H9 (cell line): ENCODE measurements at places on chromosomes 5 and 9.

GRCh38 chr5:89930591-89931392 is 478.8 kb downstream of the CETN3 start:
- DNase-seq = no peak

DNA sequence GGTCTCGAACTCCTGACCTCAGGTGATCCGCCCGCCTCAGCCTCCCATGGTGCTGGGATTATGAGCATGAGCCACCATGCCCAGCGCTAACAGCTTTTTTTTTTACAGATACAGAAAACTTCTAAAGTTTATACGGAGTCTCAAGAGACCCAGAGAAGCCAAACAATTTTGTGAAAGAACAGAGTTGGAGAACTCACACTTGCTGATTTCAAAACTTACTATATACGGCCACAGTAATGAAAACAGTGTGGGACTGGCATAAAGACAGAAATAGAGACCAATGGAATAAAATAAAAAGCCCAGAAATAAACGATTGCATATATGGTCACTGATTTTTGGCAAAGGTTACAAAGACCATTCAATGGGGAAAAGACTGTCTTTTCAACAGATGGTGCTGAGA is 85.6 kb upstream of the CACNA1B start:
- no peak for DNase-seq

GRCh38 chr9:108052431-108053080 is 563.0 kb upstream of the KLF4 start:
- no peak for DNase-seq

GRCh38 chr5:9188131-9188530 is 357.7 kb downstream of the SEMA5A start:
- DNase-seq = no peak

GRCh38 chr5:37816883-37817282 is 23.0 kb downstream of the GDNF start:
- DNase-seq = no peak

DNA sequence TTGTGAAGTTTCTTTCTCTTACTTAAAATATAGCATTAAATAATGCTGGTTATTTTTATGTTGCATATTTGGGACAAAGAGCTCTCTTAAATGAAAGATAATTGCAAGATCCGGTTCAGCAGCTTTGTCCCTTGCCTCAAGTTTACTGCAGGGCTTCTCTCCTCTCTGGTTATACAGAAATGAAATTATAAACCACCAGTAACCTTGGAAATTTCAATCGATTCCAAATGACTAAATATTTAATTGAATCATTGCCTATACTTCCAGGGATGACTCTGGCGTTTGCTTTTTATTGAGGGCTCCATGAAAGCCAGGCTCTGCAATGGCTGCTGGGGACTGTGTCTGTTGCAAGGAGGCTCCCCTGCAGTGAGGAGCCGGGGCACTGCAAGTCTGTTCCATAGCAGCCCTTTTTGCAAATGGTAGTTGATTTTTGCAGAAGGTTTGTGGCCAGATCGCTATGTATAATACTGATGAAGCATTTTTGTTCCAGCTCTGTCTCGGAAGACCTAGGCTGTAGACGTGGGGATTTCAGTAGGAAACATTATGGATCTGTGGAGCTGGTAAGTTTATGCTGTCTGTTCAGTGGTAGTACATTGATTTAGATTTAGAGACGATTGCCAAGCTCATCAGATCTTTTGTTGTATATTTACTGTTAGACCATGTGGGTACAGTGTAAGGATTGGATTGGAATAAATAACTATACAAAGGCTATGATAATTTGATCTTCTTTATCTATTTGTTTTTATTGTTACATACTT is at the start of gene GARNL3:
Gene GARNL3 (plus strand): TSS at position 313 of the 758 bp plus-strand sequence. CDS start 104 bp downstream, at position 417.
- DNase-seq = no peak
